ENCODE measurements at places on chromosomes 11 and 22.

GRCh38 chr11:25710975-25711374 is 621.0 kb upstream of the ANO3 start:
- no peak for DNase-seq

DNA sequence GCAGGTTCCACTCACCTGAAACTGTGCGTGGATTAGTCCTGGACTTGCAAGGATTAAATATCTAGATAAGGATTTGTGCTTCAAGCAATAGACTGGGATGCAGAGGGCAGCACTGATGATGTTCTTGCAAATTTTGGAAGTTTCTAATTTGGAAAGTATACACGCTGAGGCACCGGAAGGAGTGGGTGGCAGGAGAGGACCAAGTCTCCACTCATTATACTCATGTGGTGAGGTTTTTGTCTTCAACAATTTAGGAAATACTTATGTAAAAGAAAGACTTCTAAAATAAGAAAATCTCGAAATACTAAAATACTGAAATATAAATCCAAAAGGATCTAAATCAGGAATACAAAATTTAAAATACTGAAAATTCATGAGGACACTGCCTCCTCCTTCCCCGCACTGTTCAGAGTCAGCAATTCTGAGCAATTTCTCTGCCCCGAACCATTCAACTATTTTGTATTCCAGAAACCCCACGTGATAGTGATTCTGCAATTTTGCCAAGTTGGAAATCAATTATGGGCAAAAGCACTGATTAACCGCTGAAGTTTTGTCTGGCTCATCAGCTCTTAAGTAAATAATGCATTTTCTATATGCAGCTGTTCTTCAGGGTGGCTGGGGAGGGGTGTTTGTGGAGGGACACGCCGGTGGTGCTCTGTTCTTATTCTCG is 47.0 kb upstream of the CLMP start:
- DNase-seq: no peak

DNA sequence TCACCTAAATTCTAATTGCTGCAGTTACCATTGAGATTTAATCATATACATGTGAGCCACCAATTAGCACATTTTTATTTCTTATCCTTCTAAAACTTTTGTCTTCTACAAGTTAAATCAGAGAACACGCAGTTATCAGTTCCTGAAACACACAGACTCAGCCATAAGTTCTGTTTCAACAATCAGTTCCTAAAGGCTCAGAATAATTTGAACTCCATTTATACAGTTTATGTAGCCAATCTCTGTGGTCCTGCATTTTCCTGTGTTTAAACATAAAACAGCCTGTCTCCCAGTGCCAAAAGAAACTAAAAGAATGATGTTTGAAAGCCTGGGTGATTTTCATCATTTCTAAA is 2.9 kb downstream of the PLAAT3 start:
- no peak for DNase-seq

DNA sequence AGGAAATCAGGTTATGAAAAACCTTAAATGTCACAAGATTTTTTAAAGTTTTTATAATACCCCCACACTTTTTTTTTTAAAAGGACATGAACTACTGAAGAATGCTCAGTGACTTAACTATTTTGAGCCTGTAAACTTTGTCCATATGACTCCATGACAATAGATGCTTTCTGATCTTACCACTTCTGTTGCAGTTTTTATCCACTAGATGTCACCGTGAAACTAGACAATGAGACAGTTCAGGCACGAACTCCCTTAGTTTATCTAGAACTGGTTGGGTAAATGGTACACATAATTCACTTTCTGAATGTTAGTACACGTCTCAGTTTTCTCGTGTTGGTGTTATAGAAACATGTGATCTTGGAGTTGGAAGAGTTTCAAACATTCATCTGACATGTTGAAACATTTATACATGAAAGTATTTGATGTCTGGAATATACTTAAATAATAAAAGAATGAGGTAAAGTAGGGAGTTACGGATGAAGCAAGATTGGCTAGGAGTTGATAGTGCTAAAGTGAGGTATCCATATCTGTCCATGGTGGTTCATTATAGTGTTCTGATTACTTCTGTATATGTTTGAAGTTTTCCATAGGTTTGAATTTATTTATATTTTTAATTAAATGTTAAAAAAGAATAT is 8.1 kb downstream of the CCDC15 start:
- DNase-seq: no peak

- DNase-seq: no peak
Observed at GRCh38 chr11:75293903-75294302, 53.3 kb downstream of the TPBGL start.

DNA sequence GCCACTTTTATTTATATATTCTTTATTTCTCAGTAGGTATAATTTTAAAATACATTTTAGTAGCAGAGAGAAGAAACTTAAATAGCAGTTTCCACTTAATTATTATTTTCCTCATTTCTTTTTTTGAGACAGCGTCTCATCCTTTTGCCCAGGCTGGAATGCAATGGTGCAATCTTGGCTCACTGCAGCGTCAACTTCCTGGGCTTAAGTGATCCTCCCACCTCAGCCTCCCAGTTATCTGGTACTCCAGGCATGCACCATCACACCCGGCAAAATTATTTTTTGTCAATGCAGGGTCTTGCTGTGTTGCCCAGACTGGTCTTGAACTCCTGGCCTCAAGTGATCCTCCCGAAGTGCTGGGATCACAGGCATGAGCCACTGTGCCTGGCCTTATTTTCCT is 38.3 kb downstream of the ATG13 start:
- DNase-seq: no peak

DNA sequence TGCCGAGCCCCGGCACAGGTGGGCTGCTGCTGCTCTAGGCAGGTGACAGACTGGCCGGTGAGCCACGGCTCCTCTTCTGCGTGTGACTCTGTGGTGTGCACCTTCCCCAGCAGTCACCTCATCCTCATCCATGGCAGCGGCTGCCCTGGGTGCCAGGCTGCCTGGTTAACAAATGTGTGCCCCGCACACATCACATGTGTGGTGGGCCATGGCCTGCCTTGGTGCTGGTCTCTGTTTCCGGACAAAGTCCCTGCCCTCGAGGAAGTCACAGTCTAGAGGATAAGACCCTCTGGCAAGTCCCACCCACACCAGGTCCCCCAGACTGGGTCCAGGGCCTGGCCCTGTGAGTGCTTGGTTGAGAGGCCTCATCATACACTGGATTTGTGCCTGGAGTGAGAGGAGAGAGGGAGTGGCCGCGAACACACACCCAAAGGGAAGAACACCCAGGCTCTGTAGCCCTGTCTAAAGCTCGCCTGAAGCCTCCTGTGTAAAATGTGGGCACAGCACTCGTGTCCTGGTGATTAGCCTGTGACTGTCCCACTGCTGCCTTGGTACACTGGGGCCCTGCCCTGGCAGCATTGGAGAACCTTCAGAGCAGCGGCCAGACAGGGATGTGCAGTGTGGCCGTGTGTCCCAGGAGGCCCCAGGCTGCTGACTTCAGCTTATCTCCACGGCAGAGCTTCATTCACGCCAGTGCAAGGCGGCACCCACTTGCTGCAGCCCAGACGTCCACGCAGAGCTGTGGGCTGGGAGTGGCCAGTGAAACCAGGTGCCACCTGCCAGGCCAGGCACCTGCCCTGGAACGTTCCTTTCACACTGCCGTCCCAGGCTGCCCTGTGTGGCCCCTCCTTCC is 269.9 kb downstream of the TBC1D22A start:
- DNase-seq: no peak

- DNase-seq: no peak
Observed at GRCh38 chr11:113675565-113675964, 30.5 kb downstream of the TMPRSS5 start.

DNA sequence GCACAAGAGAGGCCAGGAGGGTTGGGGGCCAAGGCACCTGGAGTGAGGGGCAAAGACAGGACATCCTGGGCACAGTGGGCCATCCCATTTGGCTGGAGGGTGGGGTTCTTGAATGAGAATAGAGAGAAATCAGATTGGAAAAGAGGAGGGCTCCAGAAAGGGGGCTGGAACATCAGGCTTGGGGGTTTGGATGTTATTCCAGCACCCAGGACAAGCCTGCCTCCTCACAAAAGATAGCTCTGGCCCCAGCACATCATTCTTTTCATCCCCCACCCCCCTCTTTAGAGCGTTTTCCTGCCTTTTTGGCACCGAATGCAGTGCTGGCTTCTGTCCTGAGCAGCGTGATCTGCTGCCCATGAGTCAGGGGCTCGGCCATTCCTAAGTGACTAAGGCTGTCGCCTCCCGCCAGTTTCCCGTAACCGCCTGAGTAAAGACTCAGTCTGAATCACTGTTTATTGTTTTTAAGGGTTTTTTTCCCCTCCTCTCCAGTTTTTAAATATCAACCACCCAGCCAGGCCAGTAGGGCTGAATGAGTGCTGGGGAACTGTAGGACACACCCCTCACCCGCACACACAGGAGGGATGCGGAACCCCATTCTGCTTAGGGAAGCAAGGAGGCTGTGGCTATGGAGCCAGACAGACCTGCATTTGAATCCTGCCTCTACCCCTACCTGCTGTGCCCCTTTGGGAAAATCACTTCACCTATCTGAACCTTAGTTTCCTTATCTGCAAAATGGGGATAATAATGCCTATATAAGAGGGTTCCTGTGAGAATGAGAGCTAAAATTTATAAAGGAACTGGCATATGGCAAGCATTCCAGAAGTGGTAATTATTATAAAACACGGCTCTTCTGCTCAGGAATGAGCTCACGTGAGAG is 32.4 kb upstream of the NAV2 start:
- no peak for DNase-seq

DNA sequence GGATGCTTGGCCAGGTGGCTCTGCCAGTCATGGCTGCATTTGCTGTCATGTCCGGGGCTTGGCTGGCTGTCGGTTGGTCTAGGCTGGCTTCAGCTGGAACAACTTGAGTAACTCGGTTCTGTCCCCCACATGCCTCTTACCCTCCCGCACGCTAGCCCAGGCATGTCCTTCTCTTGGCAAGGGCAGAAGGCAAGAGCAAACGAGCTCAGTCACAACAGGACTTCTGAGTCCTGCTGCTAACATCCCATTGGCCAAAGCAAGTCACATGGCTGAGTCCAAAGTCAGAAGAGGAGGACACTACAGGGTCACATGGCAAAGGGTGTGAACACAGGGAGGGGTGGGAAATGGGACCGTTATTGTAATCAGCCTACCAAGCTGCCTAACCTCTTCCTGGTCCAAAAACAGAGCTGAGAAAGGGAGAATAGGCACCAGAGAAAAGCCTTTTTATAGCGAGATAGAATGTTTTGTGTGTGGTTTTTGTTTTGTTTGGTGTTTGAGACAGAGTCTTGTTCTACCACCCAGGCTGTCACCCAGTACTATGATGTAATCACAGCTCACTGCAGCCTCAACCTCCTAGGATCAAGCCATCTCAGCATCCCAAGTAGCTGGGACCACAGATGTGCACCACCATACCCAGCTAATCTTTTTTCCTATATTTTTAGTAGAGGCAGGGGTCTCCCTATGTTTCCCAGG is 81.9 kb downstream of the MN1 start:
- no peak for DNase-seq

DNA sequence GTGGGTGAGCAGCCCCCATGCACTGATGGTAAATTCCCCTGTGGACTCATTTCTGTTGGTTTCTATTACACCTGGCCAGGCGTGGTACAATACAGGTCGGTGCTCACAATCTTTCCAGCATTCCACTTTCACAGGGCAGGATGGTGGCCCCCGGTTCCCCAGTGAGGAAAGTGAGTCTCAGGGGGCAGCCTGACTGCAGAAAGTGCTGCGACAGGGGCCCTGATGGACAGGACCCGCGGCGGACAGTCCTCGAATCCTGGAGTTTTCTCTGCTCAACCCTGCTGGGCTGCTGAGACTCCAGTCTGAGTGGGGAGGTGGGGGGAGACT is 3.1 kb upstream of the PGGHG start:
- DNase-seq: no peak

GRCh38 chr22:45612940-45613339 is 58.7 kb upstream of the ATXN10 start:
- DNase-seq: no peak

- no peak for DNase-seq
Observed at GRCh38 chr22:19109198-19110063, 12.8 kb downstream of the DGCR2 start.

DNA sequence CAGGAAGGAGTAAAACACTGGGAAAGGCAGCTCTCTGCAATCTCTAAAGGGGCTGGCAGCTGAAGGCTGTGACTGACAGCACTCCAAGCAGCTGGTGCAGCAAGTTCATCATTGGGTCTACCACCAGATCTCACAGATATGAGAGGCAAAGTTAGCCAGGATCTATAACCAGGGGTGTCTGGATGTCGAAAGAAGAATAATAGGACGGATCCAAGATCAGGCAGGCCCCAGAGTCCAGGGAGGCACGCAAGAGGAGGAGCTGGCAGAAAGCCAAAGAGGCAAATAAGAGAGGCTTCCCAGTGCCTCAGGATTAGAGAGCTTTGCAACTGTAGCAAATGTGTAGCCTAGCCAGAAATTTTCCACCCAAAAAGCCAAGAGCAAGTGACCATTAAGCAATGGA is 77.1 kb downstream of the RBMXL2 start:
- DNase-seq: no peak

GRCh38 chr22:37777122-37777687 is 30.5 kb upstream of the GCAT start:
- DNase-seq: no peak

DNA sequence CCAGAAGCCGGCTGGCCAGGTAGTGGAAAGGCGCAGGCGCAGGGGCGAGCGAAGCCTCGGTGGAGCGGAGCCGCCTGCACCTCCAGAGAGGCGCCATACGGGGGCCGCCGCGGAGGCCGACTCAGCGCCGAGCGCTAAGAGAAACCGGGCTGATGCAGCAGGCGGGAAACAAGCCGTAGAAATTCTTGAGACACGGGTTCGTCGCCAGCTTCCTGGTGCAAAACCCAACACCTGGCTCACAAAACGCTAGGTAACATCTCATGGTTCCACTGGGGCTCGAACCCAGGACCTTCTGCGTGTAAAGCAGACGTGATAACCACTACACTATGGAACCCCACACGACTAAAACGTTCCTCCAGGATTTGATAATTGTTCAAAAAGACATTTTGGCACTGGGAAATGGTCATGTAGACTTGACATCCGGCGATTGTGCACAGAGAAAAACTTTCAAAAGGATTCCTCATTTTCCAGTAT is 39.1 kb downstream of the OR4D9 start:
- DNase-seq: peak; percentile 83

DNA sequence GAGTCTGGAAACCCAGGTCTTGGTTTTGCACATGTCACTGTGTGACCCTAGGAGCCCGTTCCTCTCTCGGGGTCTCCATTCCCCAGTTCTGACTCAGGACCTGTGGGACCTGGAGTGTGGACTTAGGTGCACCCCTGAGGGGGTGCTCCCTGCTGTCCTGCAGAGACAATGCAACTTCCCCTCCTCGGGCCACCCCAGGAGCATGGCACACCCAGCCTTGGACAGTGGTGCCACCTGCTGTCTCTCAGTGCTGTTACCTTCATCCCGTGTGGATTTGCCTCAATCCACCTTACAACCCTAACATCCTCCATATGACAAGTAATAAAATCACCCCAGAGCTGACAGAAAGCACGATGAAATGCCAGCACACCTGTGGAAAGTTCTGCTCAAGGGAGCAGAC is 27.5 kb upstream of the CRYBB3 start:
- DNase-seq: no peak

- DNase-seq: no peak
Observed at GRCh38 chr11:30760345-30760744, 174.2 kb upstream of the MPPED2 start.

- DNase-seq: no peak
Observed at GRCh38 chr11:11038782-11039181, 180.9 kb upstream of the ZBED5 start.
